ENCODE measurements at places on chromosomes 1 and 21.

- DNase-seq: no peak
These were observed 785.1 kb downstream of the LTN1 start for GRCh38 chr21:28207436-28208173.

DNA sequence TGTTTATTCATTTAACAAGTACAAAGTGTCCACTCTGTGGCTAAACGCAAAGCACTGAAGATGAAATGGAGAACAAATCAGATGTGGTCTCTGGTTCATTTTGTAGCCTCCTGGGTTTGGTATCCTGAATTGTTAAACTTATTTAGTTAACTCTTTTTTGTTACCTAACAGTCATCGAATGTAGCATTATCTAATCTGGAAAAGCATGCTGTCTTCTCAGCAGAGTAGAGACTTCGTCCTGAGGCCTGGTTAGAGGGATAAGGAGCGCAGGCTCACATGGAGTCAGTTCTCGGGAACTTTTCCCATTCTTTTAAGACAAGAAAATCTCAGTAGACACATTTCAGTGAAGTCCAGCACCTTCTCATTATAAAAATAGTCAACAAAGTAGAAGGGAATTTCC, 33.1 kb upstream of the SH3D21 start:
- no peak for DNase-seq

GRCh38 chr1:88341447-88341846, 342.6 kb upstream of the PKN2 start:
- no peak for DNase-seq

GRCh38 chr1:225435076-225435475, 7.2 kb upstream of the LBR start:
- no peak for DNase-seq

DNA sequence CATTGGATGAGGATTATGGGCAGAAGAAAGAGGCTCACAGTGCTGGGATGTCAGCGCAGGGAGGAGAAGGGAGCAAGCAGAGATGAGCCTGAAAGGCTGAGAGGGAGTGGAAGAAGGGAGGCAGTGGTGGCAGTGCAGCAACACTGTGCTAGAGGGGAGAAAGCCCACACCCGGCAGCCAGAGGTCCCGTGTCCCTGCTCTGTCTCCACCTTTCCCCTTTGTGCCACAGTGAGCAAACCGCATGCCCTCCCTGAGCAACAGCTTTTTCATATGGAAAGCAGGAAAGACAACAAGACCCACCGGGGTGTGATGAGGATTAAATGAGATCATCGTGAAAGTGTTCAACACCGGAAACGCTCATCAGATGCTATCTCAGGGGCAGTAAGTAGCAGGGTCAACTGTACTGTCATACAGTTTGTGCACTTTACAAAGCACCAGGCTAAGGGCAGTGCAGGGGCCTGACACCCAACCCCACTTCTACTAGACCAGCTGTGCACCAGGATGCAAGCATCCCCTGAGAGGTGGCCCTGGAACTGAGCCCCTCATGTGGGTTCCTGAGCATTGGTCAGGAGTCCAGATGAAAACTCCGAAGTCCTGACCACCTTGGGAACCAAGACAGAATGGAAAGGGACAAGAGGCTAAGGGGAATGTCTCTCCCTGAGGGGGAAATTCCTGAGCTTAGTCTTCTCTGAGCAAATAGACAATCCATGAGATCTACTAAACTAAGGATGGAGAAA, 9.1 kb downstream of the NHLH1 start:
- DNase-seq: no peak

DNA sequence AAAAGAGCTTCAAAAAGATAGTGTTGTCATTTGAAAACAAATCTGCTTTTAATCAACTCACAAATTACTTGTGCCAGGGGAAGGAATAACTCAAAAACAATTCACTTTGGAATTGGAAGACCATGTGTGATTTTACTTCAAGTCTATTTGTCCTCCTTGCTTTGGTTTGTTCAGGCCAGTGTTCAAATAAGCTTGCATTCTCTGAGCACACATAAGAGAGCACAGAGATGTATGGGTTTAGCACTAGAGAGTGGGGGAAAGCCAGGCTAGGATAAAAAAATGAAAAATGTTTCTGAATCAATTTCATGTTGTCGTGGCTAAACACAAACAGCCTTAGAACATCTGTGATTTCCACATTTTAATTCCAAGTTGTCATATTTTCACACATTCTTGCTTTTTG, 325.7 kb upstream of the LYPLAL1 start:
- DNase-seq: no peak

DNA sequence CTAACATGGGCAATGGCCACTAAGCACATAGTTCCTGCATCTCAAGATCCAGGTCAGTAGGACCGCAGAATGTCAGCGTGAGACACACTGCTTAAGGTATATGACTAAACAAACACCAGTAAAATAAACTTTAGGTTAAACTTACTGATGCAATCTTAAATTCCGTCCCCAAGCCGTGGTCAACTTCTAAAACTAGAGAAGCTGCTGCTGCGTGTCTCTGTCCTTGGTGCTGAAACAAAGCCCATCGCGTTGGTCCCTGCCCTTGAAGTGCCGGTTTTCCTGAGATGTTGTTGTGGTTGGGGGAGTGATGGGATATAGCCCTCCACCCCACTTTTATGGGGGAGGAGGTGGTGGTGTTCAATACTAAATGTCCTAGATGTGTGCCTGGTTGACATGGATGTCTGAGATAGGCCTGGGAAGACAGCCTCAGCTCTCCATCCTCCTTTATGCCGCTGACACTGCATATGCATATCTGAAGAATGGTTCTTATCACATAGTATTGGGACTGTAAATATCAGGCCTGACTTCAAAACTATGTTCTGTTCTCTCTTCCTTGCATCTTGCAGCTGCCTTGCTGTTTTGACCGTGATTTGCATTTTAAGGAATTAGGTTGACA, 72.0 kb upstream of the KCNA3 start:
- DNase-seq: peak; percentile 22

DNA sequence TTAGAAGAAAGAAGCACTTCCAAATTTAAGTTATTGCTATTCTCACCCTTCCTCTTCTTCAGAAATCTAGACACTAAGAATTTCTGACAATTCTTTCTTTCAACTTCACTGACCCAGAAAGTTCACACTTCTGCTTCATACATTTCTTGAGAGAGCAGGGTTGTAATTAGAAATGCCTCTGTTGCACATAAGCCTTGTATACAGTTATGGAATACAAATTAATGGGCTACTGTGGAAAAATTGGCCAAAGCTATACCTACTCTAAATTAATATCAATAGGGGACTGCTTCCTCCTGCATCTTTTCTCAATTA, 1.5 kb downstream of the TNFSF18 start:
- DNase-seq: no peak

- DNase-seq: no peak
These were observed 73.9 kb downstream of the CD58 start for GRCh38 chr1:116496898-116497297.

DNA sequence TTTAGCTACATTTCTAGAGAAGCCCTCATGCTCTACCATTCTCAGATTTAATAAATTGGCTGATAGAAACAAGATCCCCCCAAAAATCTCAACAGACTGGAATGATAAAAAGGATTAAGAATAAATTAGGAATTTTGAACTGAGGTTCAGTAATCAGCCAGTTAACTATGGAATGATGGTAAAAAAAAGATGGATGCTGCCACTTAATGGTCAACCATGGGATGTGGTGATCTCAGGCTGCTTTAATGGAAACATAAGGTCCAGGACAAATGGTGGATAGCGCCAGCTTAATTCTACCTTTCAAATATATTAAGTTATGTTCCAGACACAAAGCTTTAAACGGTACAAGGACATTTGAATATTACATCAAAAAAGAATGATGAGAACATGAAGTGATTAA, 49.9 kb downstream of the CCN1 start:
- DNase-seq: no peak

- no peak for DNase-seq
These were observed 179.3 kb upstream of the PLXNA2 start for GRCh38 chr1:208423526-208423925.

GRCh38 chr1:234564035-234565029, 45.6 kb downstream of the IRF2BP2 start:
- no peak for DNase-seq

GRCh38 chr1:85314726-85315125, 38.3 kb upstream of the BCL10 start:
- DNase-seq: no peak

DNA sequence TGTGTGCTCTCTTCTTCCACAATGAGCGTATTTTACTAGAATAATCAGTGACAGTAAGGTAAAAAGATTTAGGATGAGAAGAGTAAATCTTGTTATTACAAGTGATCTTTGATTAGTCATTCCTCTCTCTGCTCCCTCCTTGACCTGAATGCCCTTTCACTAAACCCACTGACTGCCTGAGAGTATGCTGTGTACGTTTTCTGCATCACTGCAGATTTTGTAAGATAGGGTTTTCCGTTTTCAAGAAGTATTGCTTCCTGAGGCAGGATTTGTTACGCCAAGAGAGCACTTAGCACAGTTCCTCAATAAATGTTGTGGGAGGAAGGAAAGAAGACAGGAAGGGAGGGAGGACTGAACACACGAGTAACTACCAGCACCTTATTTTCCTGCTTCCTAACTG, 7.7 kb upstream of the LAMB3 start:
- DNase-seq: peak; percentile 44

DNA sequence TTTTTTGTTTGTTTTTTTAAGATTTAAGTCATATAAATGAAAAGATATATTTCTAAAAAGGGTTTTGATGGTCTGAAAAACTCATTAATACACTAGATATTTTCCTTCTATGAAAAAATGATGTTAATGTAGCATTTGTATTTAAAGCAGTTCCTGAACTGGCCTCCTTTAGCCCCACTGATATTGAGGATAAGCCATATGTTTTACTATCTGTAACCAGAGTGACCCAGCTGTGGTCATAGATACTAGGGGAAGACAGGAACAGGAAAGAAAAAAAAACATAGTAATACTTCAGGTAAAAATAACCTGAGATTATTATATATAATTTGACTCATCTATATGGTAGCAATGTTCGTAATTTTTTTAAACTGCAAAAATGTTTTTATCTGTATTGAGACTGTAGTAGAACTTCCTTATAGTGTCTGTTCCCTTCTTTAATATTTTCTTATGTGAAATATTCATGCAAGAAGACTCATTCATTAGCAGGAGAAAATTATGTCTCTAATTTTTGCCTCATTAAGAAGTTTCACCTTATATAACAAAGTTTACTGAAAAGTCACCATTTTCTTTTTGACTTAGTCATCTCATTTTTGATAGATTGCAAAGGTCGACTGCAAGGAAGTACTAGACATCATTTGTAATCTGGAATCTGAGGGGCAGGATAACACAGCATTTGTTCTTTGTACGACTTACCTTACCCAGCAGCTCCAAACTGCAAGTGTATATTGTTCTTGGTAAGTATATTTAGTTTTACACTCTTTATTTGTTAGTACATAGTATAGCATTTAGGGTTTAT, 25.6 kb upstream of the TMCO2 start:
- no peak for DNase-seq

GRCh38 chr1:2274929-2275475, 46.9 kb downstream of the SKI start:
- no peak for DNase-seq

GRCh38 chr1:15836772-15837669, 10.5 kb upstream of the SPEN start:
- DNase-seq: peak; percentile 84

DNA sequence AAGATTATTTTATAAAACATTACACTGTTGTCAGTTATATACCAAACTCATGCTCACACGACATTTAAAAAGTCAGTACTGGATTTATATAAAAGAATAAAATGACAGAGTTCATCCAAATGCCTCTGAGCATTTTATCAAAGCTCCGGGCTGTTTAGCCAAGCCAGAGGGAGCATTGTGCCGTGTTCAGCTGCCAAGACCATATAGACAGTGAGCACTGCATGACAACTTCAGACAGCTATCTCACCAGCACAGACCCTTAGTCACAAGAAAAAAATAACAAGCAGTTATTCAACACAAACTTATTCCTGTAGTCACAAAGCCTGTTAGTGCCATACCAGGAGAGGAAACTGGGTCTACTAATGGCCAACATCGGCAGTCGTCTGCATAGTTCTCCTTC, 88.0 kb upstream of the PBX1 start:
- no peak for DNase-seq

All from CD4-positive, alpha-beta T cell treated with Interferon gamma for 1 hour (primary cell).